T-cell (primary cell): ENCODE measurements at places on chromosomes 3 and 15. TPM values are rescaled to one million over a fixed set of nuclear protein-coding genes. Genes with fewer than 3 reads are reported as not detected.

The IQCH gene
- total RNA-seq: 1.3 TPM

DNA sequence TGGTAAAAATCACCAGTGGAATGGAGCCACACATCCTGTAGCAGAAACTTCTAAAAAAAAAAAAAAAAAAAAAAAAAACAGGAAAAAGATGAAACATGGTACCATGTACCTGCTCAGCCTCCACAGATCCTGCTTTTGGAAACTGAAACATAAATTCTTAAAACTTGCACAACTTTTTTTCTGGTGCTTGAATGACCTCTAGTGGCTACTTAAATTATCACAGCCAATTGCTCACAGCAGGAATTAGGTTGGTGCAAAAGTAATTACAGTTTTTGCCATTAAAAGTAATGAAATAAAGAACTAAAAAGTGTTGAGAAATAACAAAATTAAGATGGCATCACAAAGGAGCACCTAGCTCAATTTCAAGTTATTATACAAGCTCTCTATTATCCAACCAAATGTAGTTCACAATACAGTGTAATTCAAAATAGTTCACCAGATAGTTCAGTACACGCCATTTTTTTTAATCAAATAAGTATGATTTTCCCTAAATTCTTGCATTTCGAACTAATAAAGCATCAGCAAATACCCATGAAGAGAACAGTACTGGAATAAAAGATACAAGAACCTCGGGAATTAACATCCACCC is 80.6 kb downstream of the ULK4 start:
- no peak for DNase-seq

The SLC27A2 gene
- total RNA-seq: 1.1 TPM

The PTH1R gene
- total RNA-seq: not detected

The ASB14 gene
- not detected for total RNA-seq

The LYZL4 gene
- total RNA-seq: not detected

- no peak for DNase-seq
Measured at GRCh38 chr3:4139462-4140140, 163.6 kb upstream of the SETMAR start.

The CD276 gene
- total RNA-seq: not detected

The ALG1L2 gene
- total RNA-seq: 3.0 TPM

- no peak for DNase-seq
Measured at GRCh38 chr15:85623315-85624049, 171.2 kb downstream of the KLHL25 start.
